ENCODE measurements at places on chromosomes 7 and 10. TPM values are rescaled to one million over a fixed set of nuclear protein-coding genes. Genes with fewer than 3 reads are reported as not detected.

EGFR gene
- 7.6 TPM for total RNA-seq

ZNF804B gene
- total RNA-seq = not detected

TAS2R41 gene
- total RNA-seq = not detected

NPSR1 gene
- not detected for total RNA-seq

SLC18A3 gene
- not detected for total RNA-seq

ARMC3 gene
- total RNA-seq = not detected

CAMK2B gene
- 148 TPM for total RNA-seq

ANKRD30A gene
- total RNA-seq = not detected

PARG gene
- total RNA-seq = 29.5 TPM
